ENCODE measurements at places on chromosomes 1 and 21.
A peak's percentile ranks its signal among the peaks of the same experiment; 100 is the strongest.

DNA sequence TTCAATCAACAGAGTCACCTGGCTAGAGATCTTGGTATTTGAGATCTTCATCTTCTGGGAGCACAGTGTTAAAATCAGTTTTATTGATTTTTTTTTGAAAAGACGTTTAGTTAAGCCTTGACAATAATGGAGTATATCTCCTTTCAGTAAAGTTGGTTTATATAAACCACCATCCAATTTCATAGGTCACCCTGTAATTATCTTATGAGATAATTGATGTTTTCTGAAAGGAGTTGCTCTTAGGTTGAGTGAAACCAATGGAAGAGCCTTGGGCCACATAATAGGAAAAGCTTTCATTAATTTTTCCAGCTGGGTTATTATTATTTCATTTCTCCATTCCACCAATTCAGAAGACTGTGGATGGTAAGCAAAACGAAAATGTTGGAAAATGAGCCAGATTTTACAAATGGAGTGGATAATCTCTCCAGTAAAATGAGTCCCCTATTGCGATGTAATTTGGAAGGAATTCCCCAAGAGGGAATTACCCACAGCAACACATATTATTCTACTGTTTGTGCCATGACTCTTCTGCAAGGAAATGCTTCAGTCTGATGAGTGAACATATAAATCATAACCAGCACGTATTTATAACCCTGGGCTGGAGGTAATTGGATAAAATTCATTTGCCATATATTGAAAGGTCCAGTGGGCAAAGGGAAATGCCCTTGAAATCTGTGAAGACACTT, 46.2 kb upstream of the TINAGL1 start:
- no peak for DNase-seq

DNA sequence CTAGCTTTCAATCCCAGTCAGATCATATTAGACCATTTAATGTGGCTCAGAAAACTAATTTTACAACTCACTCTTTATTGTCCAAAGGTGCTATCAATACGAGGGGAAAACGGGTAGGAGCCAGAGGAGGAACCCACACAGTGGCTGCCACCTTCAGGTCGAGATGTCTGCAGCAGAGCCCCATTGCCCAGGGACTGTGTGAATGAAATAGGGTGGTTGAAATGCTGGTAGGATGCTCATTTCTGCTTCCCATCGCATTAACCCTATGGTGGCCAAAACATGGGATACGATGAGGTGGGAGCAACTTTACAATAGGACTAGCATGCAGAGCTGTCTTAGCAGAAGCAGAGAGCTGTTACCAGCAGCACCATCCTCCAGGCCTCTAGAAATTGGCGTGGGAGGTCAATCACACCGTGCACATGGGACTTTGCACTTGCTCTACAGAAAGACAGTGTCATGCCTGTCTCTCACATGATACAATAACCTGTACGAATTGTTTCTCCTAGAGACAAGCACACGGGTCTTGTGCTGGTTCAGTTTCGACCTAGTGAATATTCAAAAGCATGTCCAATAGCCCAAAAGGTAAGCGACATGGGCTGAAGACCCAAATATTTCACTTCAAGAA, 69.5 kb upstream of the DESI2 start:
- DNase-seq: no peak

DNA sequence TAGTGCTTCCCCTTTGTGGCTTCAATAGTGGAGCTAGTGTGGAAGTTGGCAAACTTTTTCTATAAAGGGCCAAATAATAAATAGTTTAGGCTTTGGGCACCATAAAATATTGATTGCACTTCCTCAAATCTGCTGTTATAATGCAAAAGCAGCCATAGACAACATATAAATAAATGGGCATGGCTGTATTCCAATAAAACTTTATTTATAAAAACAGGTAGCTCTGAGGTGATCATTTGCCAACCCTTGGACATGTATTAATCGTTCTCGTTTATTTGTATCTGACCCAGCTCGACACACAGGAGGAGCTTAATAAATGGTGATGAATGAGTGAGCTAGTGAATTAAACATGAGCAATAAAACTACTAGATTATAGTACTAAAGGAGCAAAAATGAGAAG, 13.3 kb downstream of the KAZN start:
- DNase-seq: no peak

DNA sequence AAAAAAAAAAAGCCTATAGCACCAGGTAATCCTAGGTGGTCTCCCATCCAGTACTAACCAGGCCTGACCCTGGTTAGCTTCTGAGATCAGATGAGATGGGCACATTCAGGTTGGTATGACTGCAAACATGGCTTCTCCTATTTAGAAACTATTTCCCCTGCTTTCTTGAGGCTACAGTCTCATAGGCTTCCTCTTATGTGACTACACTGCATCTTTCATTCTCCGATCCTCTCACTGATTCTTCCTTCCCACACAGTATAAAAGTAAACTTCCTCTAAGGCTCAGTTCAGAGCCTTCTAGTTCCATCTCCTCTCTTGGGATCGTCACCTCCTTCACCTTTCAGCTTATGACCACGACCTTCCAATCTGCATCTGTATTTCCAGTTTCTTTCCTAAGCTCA, 30.4 kb upstream of the RNF2 start:
- DNase-seq: no peak

GRCh38 chr1:19662313-19662712, 2.4 kb upstream of the HTR6 start:
- DNase-seq: no peak

GRCh38 chr1:220887520-220888416, 8.5 kb downstream of the HLX start:
- no peak for DNase-seq

DNA sequence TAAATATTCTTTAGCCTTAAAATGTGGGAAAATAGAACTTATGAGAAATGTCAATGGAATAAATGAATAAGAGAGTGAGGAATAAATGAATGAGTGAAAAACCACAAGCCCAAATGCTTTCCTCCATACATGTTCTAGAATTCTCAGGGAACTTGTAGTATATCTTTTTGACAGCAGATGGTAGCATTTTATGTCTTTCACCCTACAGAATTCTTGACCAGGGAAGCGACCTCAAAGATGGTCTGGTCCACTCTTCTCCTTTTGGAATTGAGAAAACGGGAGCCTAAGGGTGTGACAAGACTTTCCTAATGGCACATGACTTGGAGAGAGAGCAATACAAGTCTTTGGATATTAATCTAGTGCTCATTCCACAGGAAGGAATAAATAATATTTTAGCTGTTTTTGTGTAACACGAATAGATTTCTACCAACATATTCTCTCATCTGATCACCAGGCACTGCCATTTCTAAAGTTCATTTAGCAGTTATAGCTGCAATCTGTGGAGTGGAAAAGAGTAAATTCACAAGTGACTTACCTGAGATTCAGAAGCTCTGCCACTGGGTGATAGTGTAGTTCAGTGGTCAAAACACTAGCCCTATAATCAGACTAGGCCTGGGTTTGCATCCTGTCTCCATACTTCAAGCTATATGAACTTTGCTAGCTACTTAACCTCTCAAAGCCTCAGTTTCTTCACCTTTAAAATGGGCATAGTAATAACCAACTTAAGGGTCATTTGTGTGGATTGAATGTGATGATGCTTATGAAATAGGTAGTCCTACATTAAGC, 15.0 kb upstream of the F5 start:
- DNase-seq: no peak

GRCh38 chr1:87132284-87132870, 196.3 kb upstream of the LMO4 start:
- no peak for DNase-seq

DNA sequence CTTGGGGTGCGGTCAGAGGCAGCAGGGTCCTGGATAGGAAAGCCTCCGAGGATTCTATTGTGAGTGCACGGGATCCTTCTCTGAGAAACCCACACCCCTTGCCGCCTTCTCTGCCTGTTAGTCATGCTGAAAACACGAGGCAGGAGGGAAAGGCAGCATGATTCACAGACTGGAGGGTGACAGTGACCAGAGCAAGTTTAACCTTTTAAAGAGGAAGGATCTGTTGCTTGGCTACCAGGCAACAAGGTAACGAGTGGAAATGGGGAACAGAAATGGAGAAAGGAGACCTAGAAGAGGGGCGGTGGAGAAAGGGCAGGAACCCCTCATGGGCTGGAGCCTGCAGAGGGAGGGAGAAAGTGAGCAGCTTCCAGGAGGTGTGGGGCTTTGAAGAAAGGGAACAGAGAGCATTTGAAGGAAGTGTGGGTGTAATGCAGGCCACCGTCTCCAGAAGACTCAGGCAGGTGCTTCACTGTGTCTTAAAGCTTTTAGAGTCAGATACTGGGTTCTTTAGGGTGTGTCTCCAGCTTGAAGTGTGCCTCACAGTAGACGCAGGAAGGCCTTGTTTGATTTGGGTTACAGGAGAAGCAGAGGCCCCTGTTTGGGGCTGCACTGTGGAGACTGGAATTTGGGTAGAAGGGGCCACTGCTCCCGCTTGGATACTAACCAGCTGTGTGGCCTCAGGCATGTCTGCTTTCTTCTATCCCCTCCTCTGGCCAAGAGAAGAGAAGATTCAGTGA, 19.1 kb downstream of the OPTC start:
- no peak for DNase-seq

DNA sequence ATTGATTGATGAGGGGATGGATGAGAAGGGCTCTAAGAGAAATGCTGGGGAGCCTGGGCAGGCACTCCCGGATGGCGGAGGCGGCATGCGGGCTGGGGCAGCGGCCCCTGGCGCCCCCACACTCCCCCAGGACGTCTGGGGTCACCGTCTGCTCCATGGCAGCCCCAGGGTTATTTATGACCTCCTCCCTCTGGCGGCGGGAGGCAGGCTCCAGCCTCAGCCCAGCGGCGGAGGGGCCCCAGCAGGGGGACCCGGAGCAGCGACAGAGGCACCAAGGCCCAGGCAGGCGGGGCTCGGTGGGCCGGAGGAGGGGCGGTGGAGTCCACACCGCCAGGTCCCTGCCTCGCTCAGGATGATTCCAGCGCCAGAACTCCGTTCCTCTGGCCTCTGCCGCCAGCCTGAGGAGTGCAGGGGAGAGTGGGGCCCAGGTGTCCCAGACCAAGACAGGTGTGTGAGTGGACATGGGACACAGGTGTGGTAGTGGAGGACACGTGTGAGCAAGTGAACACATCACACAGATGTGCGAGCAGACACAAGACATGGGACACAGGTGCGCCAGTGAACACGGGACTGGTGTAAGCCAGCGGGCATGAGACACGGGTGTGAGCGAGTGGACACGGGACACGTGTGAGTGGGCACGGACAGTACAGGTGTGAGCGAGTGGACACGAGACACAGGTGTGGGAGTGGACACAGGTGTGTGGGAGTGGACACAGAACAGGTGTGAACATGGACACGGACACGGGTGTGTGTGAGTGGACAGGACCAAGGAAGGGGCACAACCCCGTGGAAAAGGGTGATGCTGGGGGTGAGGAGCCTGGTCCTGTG, 2.5 kb upstream of the SAMD11 start:
- DNase-seq: no peak

DNA sequence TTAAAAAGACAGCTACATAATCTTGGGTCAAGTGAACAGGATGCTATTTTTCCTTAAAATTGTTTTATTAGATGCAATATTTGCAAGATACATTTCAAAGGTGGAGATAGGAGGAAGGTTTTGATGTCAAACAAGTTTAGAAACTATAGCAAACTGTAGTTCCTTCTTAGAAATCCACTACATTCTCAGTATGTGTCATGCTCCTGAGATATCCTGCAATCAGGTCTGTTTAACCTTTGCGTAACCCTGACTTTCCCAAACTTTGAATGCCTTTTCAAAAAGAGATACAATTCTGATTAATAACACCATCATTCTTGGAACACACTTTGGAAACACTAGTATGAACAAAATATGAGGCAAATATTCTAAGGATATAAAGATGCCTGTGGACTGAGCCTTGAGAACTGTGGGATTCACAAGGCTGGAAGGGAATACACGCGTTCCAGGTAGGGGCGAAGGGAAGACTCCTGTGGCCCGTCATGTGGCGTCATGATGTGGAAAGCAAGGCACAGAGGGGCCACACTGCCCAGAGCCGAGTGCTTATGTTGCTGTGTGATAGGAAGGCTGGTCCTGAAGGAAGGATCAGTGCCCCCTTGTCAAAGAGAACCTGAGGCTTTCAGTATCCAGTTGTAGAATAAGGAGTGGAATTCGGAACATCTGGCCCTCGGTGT, 19.6 kb upstream of the TARBP1 start:
- DNase-seq: no peak

GRCh38 chr1:223364685-223365382, 858 bp upstream of the SUSD4 start:
- peak; percentile 7 for DNase-seq

- DNase-seq: no peak
Measured at GRCh38 chr1:42951588-42951987, 7.1 kb downstream of the SLC2A1 start.

GRCh38 chr1:45375104-45376090, 35.2 kb upstream of the MUTYH start:
- DNase-seq: no peak

DNA sequence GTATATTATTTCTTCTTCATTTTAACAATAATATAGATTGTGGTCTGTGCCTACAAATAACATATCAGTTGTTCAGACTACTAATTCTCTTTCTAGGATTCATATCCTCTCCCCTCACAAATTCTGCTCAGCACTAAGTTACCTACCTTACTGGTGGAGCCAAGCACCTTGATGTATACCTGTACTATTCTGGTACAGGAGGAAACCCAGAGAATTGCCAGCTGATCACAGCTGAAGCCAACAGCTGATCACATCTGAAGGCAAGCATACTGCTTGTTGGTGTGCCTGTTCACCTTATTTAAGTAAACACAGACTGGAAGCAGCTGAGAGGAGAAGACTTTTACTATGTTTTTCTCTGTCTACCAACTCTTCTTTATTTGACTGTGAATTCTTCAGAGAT, 101.8 kb downstream of the PBX1 start:
- no peak for DNase-seq

- DNase-seq: no peak
Measured at GRCh38 chr1:68149907-68150306, 82.4 kb downstream of the WLS start.

DNA sequence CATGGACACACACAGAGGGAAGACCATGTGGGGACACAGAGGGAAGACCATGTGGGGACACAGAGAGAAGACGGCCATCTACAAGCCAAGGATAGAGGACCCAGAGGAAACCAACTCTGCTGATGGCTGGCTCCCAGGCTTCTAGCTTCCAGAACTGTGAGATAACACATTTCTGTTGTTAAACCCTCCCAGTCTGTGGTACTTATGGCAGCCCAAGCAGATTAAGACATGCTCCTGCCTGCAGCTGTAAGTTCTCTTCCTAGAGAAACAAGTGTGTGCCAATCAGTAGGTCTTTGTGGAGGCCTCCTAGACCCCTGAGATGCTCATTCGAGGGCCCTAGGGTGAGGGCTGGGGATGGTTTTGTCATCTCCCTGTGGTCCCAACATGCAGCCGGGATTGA, 2.7 kb downstream of the AGT start:
- no peak for DNase-seq

- peak; percentile 58 for DNase-seq
Measured at GRCh38 chr1:25922056-25922970, 16.1 kb upstream of the STMN1 start.

DNA sequence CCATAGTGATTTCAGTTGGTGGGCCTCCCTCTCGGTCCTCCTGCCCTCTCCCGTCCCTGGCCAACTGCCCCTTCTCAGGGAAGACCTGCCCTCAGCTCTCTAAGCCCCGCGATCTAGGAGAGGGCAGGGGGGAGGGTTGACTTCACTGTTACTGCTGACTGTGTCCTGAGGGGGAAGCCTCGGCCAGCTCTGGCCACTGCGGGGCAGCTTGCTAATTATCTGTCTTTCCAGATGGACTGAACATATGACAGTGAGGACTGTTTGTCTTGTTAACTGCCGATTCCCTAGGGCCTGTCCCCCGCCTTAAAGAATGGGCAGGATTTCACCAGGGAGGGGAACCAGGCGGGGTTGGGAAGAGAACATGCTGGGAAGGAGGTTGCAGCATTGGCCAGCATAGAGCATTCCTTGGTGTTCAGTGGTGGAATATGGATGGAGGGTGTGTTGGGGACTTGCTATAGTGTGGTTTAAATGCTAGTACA, 22.9 kb downstream of the NIPAL3 start:
- DNase-seq: no peak
